ENCODE measurements at places on chromosomes 7 and 10.

GRCh38 chr7:11716185-11716584, 115.8 kb downstream of the THSD7A start:
- no peak for DNase-seq

DNA sequence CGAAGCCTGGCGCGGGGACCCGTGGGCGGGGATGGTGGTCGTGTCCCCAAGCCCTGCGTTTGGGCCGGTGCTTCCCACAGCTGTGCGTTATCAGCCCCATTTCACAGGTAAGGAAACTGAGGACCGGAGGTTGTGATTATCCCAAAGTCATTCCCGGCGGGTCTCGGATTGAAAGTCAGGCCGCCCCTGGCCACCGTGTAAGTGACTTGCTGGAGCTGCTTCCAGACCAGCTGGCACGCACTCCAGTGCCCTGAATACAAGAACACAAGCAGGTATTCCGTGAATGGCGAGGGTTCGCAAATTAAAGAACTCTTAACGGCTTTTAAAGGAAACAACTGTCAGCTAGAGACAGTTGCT, 675 bp upstream of the ATE1 start:
- DNase-seq = no peak

DNA sequence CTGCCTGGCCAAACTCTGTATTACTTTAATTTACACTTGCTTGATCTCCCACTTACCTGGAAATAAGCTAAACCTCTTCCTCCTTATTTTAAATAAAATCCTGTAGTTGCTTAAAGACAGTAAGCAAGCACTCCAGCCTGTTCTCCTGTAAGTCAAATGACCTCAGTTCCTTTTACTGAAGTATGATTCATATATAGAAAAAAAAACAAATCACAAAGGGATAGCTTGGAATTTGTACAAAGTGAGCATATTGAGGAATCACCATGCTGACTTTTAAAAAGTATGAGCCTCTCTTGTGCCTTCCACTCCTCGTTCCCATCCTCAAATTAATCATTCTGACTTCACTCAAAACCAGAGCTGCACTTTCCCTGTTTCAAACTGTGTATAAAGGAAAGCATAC, 52.0 kb downstream of the C10orf90 start:
- no peak for DNase-seq

DNA sequence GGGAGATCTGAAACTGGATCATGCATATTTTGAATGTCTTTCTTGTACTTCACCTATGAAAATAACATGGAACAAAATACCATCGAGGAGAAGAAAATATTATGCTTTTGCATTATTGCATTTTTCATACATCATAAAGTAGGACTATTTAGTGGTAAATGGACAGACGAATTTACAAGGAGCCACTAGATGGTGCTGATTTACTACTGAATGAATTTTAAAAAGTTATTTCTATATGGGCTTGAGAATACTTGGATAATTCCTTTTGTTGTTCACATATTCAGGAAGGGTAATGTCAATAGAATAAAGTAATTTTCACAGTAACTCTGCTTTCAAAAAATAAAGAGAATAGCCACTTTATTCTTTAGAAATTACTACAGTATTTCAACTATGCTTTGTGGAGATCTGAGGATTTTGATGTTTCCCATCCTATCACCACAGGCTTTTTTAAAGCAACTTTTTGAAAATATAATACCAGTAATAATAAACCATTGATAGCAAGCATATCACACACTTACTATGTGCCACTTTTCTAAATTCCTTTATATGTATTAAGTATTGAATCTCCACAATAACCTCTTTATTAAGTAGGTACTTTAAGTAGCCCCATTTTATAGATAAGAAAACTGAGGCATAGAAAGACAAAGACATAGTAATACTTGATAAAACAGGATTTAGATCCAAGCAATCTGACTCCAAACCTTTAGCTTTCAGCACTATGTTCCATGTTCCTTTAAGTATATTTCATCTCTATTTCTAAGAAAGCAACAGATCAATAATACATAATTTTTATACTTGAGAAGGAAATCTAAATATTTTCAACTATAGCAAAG, 38.6 kb downstream of the NEBL start:
- no peak for DNase-seq

GRCh38 chr10:43012578-43012977, 64.3 kb upstream of the RET start:
- no peak for DNase-seq

DNA sequence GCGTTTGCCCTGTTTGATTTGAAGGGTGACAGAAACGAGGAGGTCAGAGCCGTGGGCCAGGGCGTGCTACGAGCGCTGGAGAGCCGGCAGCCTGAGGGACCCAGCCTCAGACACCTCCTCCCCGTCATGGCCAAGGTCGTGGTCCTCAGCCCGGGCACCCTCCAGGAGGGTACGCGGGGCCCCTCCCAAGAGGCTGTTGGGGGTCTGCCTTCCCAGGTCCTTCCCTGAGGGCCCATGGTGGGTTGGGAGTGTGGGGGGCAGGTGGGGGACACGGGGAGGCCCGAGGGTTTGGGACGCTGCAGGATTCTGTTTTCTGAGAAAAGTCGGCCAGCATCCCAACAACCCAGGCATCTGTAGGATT, 7.8 kb downstream of the AP5Z1 start:
- no peak for DNase-seq

GRCh38 chr10:112809736-112810135, 140.3 kb upstream of the TCF7L2 start:
- DNase-seq = no peak

- DNase-seq = no peak
Measured at GRCh38 chr7:76063525-76063924, 15.6 kb downstream of the MDH2 start.

GRCh38 chr10:18217577-18217976, 77.4 kb downstream of the CACNB2 start:
- no peak for DNase-seq

- DNase-seq = no peak
Measured at GRCh38 chr7:157497744-157498651, 161.2 kb downstream of the DNAJB6 start.

DNA sequence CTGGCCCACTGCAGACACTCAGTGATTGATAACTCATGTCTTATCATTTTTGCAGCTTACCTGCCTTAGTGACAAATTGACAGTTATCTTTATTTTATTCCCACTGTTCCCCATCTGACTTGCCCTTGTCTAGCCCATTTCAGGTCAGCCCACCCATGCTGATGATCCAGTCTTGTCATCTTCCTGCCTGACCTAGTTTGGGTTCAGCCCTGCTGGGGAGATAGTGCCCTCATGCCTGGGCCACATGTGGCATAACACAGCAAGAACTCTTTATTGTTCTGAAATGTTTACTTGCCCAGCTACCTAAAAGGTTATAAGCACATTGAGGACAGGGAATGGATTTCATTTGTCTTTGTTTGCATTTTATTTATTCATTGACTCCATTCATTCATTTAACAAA, 75.6 kb downstream of the ENTPD1 start:
- DNase-seq = no peak

DNA sequence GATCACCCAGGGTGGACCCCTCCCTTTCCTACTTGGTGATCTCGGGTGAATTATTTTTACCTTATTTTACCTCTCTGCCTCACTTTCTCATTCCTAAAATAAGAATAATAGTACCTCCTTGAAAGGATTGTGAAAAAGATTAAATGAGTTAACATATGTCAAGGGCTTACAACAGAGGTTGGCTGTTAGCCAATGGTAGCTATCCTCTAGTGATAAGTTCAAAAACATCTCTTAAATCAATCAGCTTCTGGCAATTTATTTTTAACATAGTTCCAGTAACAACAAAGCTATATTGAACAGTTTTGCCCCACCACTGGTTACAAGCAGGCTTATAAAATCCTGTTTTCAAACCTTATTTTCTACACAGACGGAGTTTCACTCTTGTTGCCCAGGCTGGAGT, 45.4 kb downstream of the TMEM168 start:
- no peak for DNase-seq

- no peak for DNase-seq
Measured at GRCh38 chr7:30975256-30975899, 11.6 kb downstream of the GHRHR start.

DNA sequence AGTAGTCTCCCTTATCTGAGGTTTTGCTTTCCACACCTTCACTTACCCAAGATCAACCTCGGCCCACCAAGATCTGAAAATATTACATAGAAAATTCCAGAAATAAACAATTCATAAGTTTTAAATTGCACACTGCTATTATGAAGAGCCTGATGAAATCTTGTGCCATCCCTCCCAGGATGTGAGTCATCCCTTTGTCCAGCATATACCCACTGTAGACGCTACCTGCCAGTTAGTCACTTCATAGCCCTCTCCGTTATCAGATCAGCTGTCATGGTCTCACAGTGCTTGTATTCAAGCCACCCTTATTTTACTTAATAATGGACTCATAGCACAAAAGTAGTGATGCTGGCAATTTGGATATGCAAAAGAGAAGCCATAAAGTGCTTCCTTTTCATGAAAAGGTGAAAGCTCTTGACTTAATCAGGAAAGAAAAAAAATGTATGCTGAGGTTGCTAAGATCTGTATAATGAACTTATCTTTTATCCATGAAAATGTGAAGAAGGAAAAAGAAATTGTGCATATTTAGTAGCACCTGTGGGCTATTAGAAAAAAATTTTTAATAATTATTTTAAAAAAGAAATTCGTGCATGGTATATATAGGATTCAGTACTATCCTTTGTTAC, 9.8 kb upstream of the MRPS16 start:
- DNase-seq = no peak

DNA sequence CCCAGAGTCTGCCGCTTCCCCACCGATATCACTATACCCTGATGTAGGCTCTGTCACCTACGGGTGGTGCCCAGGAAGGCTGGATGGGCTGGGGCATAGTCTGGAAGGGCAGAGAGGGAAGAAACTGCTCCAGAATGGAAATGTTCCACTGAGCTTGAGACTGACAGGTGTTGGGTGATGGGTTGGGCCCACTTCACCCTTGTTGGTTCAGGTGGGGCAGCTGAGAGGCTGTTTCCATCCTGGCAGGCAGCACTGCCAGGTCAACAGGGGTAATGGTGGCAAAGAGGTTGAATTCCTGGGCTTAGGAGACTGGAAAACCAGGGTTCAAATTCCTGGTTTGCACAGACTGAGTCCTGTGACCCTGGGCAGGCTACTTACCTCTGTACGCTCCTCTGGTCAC, 28.5 kb upstream of the FRAT2 start:
- DNase-seq = no peak

DNA sequence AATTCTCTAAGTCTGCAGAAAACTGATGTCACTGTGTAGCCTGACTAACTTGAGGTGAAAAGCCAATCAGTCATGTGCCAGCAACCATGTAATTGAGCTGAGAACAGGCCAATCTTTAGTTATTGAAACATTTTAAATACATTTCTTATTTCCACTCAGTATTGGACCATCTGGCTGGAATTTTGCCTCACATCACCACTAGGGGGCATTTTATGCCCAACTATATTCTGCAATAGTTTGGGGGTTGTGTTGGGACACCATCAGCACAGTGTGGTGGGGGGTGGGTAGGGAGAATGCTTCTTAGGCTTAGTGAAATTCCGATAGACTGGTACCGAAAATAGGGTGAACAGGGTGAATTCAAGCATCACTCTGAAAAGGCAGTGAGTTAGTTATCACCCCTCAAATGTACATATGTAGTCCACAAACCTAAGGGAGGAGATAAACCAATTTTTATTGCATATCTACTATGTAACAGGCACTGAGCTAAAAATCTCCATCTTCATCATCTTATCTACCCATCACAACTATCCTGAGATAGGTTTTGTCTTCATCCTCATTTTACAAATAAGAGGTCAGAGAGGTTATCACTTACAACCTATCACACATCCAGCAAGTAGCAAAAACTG, 17.8 kb downstream of the NPSR1 start:
- DNase-seq = no peak

DNA sequence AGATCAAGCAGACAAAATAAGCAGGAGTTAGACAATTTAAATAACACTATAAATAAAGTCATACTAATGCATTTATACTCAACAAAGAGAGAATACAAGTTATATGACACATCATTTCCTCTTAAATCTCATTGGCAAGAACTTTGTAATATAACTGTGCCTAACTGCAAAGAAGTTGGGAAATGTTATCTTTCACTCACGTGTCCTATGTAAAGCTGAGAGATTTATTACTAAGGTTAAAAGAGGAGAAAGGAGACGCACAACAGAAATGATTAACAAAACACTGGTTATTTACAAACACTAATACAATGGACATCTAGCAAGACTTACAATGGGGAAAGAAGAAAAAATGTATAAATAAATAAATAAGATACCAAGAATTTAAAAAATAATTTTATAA, 12.7 kb upstream of the TMEM273 start:
- no peak for DNase-seq

- DNase-seq = no peak
Measured at GRCh38 chr7:124943472-124943871, 13.8 kb upstream of the POT1 start.

DNA sequence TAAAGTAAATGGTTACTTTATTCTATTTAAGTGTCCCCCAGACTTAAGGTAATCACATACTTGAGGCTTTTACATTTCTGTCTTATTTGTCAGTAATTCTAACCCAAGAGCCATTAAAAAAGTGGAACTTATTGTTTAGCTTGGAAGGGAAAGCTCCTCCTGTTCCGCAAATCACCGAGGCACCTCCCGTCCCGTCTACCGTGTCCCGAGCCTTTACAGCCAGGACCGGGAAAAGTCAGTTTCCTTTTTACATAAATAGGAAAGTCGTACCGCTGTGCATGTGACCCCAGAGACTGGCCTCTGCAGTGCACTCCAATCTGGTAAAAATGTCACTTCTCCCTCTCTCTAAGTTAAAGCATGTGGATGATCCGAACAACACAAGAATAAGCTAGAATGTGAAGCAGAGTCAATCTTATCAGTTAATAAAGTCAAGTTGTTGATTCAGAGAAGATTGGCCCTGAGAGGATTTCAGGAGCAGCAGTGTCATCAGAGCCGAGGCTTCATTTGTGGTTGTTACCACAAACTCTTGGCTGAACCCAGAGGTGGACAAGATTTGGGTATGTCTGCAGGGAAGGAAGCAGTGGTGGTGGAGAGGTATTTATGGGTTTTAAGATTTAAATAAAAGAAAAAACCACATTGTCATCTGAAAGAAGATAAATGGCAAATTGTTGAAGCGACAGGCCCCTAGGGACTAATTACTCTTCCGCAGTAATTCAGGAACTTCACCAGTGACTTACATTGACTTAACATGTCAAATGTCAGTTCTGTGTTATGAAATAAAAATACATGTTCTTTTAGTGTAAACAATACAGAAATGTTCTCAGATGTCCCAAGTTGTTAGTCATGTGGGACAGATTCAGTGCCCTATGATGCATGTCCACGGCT, 316.6 kb upstream of the ZNF32 start:
- DNase-seq = no peak

DNA sequence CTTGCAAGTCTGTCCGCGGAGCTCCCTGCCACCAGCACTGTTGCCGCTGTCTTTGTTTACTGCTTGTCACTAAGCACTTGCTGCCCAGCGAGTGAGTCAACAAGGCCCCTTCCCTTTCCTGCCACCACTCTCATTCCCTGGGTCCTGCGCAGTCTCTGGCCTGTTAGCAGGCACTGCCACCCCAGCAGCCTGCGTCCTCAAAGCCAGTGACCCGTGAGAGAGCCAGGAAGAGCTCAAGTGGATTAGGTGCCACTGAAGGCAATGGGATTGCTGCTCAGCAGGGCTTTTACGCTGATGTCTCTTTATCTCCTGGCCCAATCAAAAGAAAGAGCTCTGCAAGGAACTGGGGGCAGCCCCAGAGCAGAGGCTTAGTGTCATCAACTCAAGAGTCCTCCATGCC, at the start of gene FRMPD2:
Gene FRMPD2, minus strand, starts transcription at position 61 of the 400 bp plus-strand sequence. CDS start 129 bp downstream, outside the sequence.
- DNase-seq = no peak

GRCh38 chr7:74464931-74465886, 11.5 kb downstream of the GTF2IRD1 start:
- DNase-seq = no peak

- DNase-seq = no peak
Measured at GRCh38 chr10:44647473-44647872, 262.6 kb upstream of the CXCL12 start.

- no peak for DNase-seq
Measured at GRCh38 chr7:120170834-120171233, 102.1 kb upstream of the KCND2 start.

Measured in stimulated activated CD4-positive, alpha-beta T cell treated with anti-CD3 and anti-CD28 coated beads, Interleukin-1b, Interleukin-23, amount 100 ng/mL, for 1 hour (primary cell).